CD4-positive, alpha-beta memory T cell (primary cell): ENCODE measurements at places on chromosomes 3 and 15. TPM values are rescaled to one million over a fixed set of nuclear protein-coding genes. Genes with fewer than 3 reads are reported as not detected.

- DNase-seq, result no peak
Measured at GRCh38 chr3:10816019-10816862, at the start of gene SLC6A11. SLC6A11 (plus strand) TSS chr3:10816228; CDS start chr3:10816266, 38 bp downstream.

DNA sequence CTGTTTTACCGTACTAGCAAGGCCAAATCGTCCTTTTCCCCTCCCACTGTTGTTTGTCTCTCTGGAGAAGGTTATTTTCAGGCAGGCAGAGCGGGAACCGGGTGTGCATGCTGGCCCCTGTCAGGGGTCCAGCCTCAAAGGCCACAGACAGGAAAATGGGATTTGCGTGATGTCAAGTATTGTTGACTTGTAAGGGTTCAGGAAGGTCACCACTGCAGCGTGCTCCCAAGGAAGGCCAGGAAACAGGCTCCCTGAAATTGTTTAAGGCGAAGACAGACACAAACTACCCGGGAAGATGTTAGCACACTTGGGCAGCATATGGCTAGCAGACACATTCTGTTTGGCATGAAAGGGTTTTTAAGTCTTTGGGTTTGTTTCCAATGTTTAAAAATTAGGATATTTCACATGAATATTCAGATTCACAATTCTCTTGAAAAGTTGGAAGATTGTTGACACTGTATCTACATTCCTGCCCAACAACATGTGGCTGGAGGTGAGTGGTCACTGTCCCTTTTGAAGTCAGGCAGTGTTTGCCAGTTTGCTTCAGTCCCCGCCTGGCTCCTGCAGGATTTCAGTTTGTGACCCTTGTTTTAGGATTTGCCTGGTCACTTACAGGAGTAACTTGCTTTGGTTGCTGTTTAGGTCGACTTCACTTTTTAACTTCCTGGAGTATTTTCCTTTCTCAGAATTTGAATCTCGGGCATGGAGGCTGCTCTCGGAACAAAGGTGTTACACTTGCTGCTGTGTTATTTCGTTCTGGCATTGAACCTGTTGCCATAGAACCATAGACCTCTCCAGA is 90.4 kb downstream of the BDH1 start:
- no peak for DNase-seq

DNA sequence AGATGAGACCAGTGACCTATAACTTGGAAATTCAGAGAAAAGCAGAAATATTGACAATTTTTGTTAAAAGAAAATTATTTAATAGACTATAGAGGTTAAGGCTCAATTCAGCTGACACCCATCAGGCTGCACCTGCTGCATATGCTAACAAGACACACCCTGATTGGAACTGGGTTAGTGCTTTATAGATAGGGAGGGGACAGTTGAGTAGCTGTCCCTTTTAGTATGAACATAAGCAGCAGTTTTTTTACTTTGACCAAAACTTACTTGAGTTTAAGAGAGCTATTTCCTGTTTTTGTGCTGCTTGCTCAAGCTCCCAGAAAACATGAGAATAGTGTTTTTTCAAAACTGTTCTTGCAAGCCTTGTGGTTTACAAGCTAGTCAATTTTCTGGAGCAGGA is 292.6 kb downstream of the LRRC3B start:
- no peak for DNase-seq

The COL6A5 gene
- total RNA-seq, result not detected

DNA sequence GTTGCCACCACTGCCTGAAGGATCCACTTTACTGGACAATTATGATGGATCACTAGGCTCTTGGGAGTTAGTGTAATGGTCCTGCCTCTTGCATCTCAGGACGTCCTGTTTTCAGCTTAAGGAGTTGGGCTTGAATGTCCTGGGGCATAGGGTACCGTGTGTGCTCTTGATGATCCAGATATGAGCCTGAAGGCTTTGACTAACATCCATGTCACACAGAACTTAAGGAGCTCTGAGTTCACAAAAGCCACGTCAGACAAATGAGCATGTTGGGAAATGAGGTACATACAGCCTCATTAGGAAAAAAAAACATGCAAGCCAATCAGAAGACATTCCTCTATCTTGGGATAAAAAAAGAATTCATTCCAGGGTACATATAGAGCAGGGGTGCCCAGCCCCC is 40.8 kb downstream of the CA12 start:
- DNase-seq, result no peak

The GOLGA8T gene
- 0.72 TPM for total RNA-seq

DNA sequence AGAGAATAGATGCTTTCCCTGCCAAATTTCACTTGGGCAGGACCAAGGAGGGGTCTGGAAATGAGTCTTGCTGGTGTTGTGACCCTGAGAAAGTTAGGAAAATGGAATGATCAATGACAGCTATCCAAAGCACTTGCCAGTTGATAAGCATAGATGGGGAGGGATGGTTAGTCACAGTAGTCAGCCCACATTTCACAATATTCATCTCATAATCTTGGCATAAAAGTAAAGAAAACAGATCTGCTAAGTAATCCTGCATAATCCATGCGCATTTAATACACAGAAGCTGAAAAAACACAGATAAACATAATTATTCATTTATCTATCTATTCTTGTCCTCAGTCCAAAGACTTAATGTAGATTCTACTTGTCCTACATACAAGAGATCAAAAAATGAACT is 184.1 kb downstream of the ZIC4 start:
- no peak for DNase-seq

GRCh38 chr3:124851136-124851535 is 36.0 kb downstream of the ITGB5 start:
- DNase-seq, result no peak

DNA sequence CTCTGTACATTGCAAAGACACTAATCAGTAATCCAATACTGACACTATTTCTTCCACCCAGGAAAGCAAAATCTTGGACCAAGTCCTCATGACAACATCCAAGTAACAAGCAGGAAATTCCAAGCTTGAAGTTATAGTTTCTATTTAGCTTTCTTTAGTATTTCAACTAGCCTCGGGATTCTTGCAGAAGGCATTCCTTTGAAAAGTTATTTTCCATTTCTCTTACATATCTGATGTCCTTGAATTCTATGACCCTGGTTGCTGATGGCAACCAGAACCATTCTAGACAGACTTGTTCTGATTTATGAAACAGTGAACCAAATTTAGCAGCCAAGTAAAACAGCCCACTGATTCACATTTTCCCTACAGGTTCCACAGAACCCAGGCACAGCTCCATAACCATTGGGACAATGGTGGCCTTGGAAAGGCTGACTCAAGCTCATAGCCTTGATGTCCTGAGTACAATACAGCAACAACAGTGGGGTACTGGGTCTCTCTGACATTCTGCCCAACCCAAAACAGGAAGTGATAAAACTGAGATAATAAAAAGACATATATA is 26.5 kb downstream of the P3H2 start:
- DNase-seq, result no peak

GRCh38 chr15:50906954-50907600 is 1.4 kb upstream of the AP4E1 start:
- DNase-seq, result peak; percentile 82

DNA sequence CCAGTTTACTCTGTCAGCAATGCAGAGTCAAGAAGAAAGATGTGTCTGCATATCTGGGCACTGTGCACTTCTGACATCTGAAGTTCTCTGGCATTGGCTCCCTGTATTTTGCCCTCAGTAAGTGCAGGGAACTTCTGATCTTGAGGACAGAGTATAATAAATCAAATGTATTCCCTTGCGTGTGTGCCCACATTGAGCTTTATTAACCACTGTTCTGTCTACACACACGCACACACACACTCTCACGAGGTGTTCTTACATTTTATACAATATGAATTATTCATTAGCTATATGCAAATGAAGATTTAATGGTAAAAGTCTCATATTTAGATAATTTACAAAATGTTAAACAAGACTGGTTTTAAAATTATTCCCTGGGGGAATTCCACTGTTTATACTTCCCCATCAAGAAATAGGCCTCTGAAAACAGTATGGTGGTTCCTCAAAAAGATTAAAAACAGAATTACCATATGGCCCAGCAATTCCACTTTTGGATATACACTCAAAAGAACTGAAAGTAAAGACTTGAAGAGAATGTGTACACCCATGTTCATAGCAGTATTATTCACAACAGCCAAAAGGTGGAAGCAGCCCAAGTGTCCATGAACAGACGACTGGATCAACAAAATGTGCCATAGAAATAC is 24.6 kb upstream of the ANPEP start:
- DNase-seq, result no peak

- DNase-seq, result no peak
Measured at GRCh38 chr15:23646165-23647000, 1.3 kb downstream of the MAGEL2 start.

DNA sequence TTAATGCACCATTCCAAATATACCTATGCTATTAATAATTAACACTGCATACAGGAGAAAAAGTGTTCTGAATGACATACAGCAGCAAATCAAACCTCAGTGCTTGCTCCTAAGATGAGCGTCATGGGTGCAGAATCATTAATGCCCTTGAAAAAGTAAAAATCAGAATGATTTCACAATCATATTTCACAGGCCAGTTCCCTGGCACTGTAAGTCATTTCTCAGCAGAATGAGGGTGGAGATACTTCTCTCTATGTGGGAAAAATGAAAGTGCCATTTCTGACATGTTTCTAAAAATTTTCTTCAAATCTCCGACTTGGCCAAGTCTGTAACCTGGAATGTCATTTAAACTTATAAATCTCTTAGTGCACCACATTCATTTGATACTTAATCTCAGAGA is 549.8 kb upstream of the AGTR1 start:
- DNase-seq, result no peak

GRCh38 chr3:175267561-175267960 is 408.4 kb downstream of the NAALADL2 start:
- no peak for DNase-seq

The PTX3 gene
- 0.22 TPM for total RNA-seq

GRCh38 chr3:125322166-125322565 is 53.0 kb downstream of the ZNF148 start:
- no peak for DNase-seq

The SPATA12 gene
- total RNA-seq, result not detected

DNA sequence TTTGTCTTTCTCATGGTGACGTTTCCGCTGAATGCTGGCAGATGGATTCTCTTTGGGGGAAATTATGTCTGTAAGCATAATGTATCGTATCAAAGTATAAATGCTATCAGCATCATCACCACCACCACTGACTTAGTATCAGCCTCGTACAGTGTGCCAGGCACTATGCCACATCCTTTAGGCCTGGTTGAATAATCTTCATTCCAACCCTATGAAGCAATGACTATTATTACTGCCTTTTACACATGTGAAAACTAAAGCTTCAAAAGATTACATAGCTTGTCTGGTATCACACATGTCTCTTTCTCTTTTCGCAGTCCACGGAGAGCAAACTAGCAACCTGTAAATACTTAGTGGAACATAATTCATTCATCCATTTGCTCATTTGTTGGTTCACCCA is 166.7 kb upstream of the PRICKLE2 start:
- DNase-seq, result no peak

The ARGFX gene
- not detected for total RNA-seq
